Stimulated activated CD8-positive, alpha-beta memory T cell treated with anti-CD3 and anti-CD28 coated beads, Interleukin-15, amount 100 ng/mL, for 48 hours (primary cell): ENCODE measurements at places on chromosomes 3 and 15.

GRCh38 chr3:4986782-4987537 is 7.7 kb downstream of the BHLHE40 start:
- DNase-seq, result peak; percentile 83

- no peak for DNase-seq
These were observed 67.5 kb downstream of the SPRED1 start for GRCh38 chr15:38320181-38320580.

DNA sequence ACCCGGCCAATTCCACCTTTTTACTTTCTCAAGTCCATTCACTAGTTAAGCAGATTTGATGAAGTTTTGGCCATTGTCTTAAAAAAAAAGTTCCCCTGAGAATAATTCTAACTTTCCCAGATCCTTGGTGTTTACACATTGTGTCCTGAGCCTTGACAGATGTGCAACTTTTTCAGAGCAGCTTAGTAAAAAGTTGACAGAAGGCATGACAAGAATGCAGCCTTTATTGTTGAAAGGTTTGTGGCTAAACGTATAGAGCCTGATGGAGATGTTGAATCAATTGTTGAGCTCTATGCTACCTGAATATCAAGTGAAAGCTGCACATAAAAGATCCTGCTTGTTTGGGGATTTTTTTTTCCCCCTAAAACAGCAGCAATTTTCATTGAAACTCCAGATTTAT is 75.3 kb upstream of the CMTM7 start:
- DNase-seq, result no peak

DNA sequence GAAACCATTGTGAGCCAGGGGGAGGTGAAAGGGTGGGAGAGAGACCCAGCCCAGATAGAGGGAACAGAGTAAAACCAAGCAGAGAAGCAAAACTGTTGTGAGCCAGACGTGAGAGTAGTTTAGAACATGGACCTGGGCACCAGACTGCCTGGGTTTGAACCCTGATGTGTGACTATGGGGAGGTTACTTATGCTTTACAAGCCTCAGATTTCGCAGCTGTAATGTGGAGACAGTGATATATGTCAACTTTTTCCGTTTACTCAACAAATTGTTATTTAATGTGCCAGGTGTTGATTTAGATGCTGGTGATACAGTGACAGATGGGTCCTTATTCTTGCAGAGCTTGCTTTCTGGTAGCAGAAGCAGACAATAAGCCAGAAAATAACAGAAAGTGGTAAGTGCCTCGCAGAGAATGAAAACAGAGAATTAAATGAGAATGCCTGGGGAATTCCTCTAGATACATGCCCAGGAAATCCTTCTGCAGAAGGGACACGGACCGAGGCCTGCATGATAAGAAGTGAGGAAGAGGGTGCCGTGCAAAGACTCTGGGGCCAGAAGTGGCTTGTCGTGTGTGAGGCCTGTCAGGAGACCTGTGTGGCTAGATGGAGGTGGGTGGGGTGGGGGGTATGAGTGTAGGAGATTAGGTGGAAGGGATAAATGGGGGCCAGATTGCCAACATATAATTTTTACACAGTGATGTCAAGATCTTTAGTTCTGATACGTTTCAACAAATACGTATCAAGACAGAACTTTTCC is 15.0 kb downstream of the KAT2B start:
- no peak for DNase-seq

DNA sequence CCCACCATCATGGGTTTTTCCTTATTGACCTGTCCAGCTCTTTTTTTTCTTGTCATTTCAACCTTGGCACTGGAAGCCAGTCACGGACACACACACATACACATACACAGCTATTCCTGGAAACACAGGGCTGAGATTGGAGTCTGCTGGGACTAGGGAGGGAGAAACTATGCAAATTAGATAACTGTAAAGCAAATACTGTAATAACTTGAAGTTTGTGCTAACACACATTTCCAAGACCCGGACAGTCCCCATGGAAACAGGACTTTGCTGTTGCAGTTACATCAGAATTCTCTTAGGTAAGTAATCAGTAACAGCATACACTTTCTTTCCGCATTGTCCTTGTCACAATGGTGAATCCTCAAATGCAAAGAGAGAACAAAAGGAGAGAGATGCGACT is 304.4 kb downstream of the KBTBD8 start:
- no peak for DNase-seq

- DNase-seq, result no peak
These were observed 1.1 kb downstream of the PLXNB1 start for GRCh38 chr3:48428572-48429316.

- no peak for DNase-seq
These were observed 37.8 kb upstream of the GRIP2 start for GRCh38 chr3:14577897-14578296.

- no peak for DNase-seq
These were observed 217.5 kb downstream of the RAP2B start for GRCh38 chr3:153379516-153379915.

- no peak for DNase-seq
These were observed 92.3 kb downstream of the RBMS3 start for GRCh38 chr3:29373131-29373680.

DNA sequence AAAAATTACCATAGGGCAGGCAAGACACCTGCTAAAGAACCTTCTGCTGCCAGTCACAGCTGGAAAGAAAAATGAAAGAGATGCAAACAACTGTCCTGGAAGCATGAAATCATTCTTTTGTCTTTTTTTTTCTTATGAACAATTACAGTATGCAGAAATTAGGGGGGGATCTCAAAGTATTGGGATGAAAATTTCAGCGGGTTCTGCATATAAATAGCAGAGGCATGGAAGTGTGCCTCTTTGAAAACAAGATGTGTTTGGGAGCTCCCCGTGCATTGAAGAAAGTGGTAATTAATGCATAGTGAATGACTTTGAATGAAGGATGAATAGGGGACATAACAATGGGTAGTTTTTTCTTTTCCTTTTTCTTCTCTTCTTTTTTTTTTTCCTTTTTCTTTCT is 431.2 kb downstream of the SOX2 start:
- no peak for DNase-seq

DNA sequence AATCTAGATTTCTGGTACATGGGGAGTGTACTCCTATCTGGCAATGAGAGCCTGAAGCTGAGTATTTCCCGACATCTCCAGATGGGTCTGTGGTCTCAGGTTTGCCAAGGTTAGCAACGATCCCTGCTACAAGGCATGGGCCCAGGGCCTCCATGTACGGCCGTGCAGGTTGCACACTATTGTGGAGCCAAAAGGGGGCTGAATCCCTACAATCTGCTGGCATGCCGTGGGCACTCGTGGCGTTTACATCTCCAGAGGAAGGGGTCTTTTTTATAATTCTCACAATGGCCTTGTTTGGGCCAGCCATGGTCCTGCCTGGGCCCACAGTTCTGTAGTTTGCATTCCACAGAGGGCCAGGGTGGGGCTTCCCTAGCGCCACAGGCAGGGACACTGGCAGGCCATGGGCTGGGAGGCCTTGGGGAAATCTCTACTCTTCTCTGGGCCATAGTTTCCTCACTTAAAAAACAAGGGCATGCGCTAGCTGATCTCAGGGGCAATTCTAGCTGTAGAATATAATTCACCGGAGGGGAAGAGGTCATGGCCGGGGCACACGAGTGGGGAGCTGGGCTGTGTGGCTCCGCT is 68.9 kb upstream of the TLE3 start:
- DNase-seq, result no peak

DNA sequence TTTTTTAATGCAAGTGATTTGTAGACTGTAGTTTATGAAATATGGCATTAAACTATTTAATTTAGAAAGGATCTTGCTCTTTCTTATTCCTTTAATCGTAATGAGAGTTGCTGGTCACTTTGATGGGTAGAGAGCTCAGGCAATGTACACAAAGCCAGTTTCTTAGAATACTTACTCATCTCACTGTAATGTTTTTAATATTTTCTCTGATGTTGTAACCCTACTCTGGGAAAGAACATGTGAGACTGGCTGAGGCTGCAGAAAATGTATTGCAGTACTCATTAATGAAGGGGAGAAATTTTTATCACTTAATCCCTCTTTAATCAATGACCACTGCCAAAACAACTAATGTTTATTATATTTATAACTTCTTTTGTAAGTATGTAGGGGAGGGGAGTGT is 479.4 kb upstream of the KCNMB2 start:
- DNase-seq, result no peak

DNA sequence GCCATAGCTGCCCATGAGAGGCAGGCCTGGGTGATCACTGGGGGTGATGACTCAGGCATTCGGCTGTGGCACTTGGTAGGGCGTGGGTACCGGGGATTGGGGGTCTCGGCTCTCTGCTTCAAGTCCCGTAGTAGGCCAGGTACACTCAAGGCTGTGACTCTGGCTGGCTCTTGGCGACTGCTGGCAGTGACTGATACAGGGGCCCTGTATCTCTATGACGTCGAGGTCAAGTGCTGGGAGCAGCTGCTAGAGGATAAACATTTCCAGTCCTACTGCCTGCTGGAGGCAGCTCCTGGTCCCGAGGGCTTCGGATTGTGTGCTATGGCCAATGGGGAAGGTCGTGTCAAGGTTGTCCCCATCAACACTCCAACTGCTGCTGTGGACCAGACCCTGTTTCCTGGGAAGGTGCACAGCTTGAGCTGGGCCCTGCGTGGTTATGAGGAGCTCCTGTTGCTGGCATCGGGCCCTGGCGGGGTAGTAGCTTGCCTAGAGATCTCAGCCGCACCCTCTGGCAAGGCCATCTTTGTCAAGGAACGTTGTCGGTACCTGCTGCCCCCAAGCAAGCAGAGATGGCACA is 5.3 kb downstream of the WDR6 start:
- DNase-seq, result no peak

DNA sequence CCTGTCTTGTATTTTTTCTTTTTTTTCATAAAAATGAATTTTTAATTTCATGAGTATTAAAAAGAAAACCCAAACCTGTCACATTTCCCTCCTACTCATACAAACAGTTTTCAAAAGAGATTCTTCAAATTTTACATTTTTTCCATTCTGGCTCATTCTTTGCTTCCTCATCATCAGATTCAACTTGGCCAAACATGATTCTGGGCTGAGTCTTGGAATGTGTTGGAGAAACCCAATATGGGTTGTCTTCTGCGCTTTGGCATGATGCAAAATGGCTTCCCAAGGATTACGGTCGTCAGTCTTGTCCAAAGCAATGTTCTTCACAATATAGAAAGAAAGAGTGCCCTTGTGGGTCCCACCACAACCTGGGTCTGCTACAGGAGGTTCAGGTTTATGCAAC is 12.4 kb upstream of the TM4SF4 start:
- DNase-seq, result no peak

DNA sequence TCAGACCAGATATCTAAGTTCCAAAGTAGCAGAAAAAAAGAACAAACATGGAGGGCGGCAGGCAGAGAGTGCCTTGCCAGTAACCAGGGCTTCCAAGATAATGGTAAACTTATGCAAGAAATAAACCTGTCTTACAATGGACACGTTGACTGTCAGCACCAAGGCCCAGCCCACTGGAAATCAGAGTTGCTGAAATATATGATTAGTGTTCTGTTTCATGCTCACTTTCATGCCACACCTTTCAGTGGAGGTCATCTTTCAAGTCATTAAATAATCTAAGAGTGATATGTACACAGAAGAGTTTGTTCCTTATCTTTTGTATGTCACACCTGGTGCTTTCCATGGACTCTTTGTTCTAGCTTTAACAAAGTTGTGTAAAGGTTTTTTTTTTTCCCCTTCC is 358.1 kb downstream of the MECOM start:
- DNase-seq, result no peak

DNA sequence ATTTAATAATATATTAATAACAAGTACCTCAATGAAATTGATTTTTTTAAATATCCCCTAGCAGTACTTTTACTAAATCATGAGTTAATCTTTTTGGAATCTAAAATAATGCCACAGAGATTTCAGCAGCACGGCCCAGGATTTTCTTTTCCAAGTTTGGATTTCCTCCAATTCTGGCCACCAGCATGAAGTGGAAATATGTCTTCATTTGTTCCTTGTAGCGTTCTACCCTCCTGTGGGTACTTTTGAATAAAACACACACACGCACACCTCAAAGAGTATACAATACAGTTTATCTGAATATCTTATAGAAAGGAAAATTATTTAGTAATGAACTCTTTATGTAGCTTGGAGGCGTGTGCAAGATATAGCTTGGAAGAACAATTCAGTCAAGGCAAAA is 125.1 kb upstream of the STT3B start:
- no peak for DNase-seq

DNA sequence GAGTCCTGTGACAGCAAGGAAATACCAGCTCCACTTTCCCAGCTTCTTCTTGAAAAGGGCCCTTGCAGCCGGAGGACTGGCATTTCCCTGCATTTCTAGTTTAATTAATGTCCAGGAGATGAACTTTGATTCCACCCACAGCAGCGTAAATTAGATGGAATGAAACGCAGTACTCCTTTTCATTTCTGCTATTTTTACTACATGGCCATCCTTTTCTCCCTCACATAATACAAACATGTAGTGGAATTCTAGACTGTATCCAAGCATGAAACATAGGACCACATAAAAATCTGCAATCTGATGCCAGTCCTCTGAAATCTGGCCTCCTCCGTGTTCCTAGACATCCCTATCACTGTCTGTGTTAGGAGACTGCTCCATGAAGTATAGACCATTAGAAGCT is 403.2 kb downstream of the NR2F2 start:
- no peak for DNase-seq

- DNase-seq, result no peak
These were observed 160.2 kb upstream of the MANF start for GRCh38 chr3:51224843-51225242.

DNA sequence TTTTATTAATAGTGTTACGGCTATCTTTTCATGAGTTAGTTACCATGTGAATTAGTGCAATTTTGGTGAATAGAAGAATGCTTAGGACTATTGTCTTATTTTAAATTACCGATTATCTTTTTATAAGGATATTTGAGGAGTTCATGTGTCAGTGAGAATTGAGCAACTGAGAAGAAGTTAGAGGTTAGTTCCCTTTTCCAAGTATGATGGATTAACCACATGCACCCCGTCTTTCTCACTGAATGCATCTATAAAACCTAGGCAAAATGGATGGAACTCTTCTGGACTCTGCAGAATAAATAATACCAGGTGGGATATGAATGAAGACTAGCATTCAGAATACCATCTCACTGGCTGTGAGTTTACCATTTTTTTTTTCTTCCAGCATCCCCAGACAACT is 74.3 kb downstream of the TCF12 start:
- DNase-seq, result no peak

DNA sequence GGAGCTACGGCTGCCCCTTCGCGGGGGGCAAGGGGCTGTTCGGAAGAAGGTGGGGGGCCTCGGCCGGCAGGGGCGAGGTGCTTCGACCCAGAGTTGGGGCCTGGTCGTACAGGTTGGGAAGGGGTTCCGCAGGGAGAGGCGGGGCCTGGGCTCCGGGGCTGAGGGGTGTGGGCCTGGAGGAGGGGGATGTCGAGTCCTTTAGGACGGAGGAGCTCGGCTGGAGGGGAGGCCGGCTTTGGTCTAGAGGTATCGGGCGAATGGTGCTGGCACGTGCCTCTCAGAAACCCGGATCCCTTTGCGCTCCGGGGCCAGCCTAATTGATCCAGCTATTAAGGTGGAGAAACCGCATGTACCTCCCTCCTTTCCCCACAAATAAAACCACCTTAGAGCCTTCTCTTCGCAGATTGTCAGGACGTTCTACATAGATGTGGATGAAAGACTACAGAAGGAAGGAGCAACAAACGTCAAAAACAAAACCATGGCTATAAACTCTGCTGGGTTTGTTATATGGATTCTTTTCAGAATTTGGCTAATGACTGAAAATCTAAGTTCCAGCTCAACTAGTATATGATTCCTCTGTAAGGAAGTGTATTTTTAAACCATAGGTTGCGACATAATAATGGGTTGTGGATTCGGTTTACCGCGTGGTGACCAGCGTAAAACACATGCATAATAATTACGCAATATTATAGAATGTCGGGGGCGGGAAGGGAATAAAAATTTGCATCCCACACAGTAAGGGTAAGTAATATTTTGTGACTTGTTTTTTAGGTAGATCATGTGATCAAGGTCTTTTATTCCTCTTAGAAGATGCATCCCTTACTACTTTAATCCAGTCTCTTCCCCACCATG is 644 bp upstream of the NGLY1 start:
- DNase-seq, result no peak
